ENCODE measurements at places on chromosomes 6 and 20.

GRCh38 chr6:24847402-24847801 lies 48.7 kb upstream of the ARMH2 start:
- no peak for DNase-seq

GRCh38 chr20:833121-833449 lies 430 bp upstream of the FAM110A start:
- DNase-seq = no peak

GRCh38 chr6:123829302-123829953 lies 25.8 kb downstream of the NKAIN2 start:
- DNase-seq = no peak

DNA sequence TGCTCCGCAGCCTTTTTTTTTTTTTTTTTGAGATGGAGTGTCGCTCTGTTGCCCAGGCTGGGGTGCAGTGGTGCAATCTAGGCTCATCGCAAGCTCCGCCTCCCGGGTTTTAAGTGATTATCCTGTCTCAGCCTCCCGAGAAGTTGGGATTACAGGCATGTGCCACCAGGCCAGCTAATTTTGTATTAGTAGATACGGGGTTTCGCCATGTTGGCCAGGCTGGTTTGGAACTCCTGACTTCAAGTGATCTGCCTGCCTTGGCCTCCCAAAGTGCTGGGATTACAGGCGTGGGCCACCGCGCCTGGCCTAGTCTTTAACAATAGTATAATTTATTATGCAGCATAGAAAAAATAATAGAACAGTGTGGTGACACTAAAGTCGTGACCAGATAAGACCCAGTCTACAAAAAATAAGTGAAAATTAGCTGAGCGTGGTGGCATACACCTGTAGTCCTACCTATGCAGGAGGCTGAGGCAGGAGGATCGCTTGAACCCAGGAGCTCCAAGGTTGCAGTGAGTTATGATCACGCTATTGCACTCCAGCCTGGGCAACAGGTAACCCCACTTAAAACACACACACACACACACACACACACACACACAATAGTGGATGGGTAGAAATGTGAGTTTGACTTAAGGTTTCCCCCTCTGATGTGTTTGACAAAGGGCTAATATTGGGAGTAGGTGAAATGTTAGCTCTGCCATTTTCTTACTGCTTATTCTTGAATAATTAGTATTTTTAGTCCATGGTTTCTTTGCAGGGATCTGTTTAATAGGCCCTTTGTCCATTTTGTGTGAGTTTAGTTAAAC lies 6.5 kb downstream of the PIM1 start:
- no peak for DNase-seq

GRCh38 chr6:144471986-144472385 lies 186.9 kb downstream of the UTRN start:
- no peak for DNase-seq

- DNase-seq = no peak
Measured at GRCh38 chr20:33788351-33789049, 22.6 kb upstream of the CHMP4B start.

DNA sequence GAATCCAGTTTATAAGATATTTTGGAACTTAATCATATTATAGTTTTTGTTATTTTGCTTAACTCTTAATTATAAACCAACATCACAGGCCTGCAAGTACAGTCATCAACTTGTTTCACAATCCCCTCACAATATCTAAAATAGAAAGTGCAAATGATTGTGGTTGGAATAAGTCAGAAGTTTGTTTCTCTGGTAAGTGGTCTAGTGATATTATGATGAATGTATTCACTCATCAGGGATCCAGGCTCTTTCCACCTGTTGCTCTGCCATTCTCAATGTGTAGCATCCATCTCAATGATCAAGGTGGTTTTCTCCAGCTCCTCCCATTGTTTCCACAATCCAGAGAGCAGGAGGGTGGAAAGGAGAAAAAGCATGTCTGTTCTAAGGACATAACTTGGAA lies 54.2 kb downstream of the OPN5 start:
- no peak for DNase-seq

- no peak for DNase-seq
Measured at GRCh38 chr6:125987026-125987617, 782 bp downstream of the TRMT11 start.

DNA sequence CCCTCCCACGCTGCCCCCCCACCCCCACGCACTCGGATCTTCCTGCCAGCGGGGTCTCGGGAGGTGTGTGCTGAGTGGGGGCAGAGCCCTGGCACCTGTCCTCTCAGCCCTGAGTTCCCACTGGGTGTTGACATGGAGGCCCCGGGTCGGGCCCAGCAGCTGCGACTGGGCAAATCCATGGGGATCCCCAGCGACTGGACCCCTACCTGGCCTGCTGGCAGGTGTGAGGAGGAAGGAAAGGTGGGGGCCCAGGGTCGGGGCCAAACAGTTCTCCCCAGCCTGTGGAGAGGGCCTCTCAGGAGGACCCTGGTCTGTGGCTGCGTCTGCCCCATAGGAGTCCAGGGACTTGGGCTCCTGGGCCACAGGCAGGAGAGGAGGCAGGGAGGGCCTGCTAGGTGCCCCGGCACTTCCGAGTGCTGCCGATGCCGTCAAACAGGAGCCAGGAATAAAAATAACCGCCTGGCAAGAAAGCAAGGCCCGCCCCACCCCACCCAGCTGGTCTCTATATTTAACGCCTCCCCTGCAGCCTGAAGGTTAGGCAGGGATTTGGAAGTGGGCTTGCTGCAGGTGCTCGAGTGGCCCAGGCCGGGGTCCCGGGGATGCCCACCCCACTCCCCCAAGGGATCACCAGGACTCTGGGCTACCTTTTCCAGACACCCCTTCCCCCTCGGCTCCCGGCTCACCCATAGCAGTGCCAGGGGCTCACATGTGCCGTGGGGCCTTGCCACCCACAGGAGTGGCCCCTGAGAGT lies 1.4 kb upstream of the EEF1A2 start:
- no peak for DNase-seq

DNA sequence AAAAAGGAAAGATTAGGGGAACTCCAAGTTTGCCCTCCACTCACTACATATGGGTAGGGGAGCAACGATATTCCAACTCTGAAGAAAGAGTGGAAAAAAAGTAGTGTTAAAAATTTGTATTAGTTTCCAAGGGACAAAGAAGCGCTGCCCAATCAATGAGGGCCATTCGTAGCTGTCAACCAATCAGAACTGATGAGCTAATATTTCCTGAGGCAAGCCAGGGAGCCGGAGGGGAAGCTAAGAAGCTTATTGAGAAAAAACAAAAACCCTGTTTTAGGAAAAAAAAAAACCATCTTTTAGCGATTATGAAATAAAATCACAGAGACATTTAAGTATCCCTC lies 59.5 kb downstream of the TRIM38 start:
- DNase-seq = peak; percentile 49

DNA sequence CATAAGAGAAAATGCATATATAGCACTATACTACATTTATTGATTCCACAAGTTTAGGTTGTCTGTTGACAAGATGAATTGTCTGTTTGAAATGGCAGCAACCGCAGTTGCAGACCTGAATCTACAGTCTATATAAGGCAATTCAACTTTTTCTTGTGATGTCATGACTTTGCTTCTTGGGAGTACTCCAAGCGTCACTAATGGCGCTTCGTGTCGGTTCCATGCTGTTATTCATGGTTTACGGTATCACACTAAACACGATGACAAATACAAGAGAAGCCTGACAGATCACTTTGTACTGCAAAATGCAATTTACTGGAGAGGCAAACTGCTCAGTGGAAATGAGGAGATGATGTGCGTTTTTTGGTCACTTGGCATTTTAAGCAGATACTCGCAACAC lies 280.3 kb upstream of the TCF21 start:
- no peak for DNase-seq

DNA sequence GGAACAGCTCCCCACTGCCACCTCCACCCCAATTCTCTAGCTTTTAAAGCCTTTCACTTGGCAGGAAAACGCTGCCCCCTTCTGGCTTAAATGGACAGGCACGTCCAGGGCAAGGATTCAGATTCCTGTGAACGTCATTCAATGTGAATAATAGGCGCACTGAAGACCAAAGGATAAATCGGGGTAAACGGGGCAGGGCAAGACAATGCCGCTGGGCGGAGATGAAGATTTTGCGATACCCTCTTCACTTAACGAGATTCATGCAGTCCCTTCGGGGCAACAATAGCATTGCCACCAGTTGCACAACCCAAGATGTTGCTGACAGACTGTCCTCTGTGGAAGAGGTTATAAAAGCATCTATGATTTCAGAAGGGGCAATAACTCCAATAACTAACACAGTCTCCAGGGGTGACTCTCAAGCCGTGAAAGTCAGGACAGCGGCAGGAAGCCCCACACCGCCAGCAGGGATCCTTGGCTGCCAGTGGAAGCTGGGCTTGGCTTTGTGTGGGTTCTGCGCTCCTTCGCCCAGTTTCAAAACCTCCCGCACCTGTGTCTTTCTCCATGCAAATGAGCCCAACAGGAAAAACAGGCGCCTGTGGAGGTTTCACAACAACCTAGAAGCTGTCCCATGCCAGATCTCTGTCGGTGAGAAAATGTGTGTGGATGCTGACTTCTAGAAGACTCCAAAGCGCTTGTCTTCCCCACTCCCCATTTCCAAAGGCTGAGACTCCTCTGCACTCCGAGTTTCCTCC lies 291.8 kb downstream of the BMP7 start:
- no peak for DNase-seq

DNA sequence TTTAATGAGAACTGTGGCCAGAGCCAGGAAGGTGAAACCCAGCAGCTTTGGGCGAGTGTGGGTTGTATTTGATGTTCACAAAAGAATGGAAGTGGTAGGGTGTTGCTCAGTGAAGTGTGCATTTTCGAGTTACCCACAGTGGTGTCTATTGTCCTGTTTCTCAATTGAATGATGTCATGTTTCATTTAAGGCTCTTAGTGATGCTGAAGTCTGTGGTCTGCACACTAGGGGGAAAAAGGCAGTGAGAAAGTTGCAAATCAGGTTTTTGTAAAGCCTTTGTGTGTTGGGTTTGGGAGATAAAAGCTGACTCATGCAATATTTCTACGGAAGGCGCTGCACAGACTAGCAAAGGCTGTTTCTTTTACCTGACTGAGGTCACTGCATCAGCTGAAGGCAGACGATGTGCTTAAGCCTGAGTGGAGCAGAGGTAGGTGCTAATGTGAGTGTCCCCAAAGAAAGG lies 121.1 kb downstream of the PLEKHG1 start:
- peak; percentile 60 for DNase-seq

GRCh38 chr6:156174031-156174890 lies 602.9 kb upstream of the ARID1B start:
- DNase-seq = no peak

- no peak for DNase-seq
Measured at GRCh38 chr6:111354758-111355555, 128.1 kb downstream of the REV3L start.

DNA sequence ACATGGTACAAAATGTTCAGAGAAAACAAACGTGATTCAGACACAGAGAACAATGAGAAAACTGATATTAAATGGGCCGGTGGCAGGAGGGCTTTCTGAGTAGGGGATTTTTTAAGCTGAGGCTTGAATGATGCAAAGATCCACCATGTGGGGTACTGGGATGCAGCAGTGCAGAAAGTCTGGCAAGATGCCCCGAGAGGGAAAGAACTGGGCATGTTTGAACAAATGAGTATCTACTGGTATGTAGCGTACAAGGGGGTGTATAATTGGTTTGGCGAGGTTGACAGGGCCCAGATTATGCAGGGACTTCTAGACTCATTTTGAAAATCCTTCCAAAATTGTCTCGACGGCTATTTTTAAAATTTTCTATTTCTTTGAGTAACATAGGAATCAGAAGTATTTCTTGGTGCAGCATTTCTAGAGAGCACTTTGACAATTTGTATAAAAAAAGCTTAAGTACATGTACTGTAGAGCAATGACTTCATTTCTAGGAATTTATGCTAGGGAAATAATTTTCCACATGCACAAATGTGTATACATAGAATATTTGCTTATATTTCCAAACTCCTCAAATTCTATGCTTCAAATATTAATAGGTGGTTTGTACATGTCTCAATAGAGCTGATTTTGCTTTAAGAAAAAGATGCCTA lies 119.6 kb upstream of the DOK5 start:
- DNase-seq = no peak

- no peak for DNase-seq
Measured at GRCh38 chr6:108452711-108453195, 108.0 kb upstream of the FOXO3 start.

DNA sequence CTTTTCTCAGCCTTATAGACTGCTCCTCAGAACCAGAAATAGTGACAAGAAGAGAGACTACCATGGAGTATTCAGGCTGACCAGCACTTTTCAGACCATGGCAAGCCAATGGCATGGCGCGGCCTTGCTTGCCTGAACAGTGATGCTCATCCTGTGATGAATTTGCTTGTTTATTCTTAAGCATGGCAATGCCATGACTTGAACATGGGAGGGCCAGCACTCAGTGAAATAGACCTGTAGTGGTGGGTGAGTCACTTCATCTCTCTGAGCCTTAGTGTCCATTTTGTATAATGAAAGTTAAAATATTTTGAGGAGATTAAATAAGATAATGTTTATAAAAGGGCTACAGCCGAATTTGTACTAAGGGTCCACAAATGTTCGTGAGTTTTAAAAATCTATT lies 79.1 kb downstream of the LRRC1 start:
- no peak for DNase-seq

DNA sequence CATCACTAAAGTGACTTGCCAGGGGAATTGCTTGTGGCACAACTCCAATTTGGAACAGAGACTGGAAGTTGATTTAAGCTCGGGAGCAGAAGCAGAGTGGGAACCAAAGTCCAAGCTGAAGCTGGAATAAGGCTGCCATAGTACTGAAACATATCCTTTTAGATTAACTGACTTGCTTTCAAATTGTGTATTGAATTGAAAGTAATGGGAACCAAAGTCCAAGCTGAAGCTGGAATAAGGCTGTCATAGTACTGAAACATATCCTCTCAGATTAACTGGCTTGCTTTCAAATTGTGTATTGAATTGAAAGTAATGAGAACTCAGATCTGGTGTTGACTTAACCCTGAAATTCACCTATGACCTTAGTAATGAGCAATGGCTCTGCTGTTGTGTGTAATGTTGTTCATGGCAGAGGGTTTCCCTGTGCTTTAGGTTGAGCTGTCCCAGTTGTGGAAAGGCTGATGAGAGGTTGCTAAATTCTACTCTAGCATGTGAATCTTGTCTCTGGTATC lies 40.2 kb downstream of the CENPW start:
- no peak for DNase-seq

All from stimulated activated naive B cell treated with anti-CD40 and anti-IgM and Interleukin-4, amounts not matched to agents 10 μg/mL and 1 μg/mL and 100 μg/mL, for 72 hours (primary cell).